ENCODE measurements at places on chromosomes 3 and 15.

- DNase-seq = no peak
Observed at GRCh38 chr15:25171856-25172687, 217.3 kb downstream of the SNRPN start.

- peak; percentile 78 for DNase-seq
Observed at GRCh38 chr15:63234451-63234870, 42.9 kb upstream of the APH1B start.

- no peak for DNase-seq
Observed at GRCh38 chr3:98657457-98657856, 64.0 kb upstream of the CPOX start.

- no peak for DNase-seq
Observed at GRCh38 chr3:61074783-61075182, 176.5 kb downstream of the FHIT start.

DNA sequence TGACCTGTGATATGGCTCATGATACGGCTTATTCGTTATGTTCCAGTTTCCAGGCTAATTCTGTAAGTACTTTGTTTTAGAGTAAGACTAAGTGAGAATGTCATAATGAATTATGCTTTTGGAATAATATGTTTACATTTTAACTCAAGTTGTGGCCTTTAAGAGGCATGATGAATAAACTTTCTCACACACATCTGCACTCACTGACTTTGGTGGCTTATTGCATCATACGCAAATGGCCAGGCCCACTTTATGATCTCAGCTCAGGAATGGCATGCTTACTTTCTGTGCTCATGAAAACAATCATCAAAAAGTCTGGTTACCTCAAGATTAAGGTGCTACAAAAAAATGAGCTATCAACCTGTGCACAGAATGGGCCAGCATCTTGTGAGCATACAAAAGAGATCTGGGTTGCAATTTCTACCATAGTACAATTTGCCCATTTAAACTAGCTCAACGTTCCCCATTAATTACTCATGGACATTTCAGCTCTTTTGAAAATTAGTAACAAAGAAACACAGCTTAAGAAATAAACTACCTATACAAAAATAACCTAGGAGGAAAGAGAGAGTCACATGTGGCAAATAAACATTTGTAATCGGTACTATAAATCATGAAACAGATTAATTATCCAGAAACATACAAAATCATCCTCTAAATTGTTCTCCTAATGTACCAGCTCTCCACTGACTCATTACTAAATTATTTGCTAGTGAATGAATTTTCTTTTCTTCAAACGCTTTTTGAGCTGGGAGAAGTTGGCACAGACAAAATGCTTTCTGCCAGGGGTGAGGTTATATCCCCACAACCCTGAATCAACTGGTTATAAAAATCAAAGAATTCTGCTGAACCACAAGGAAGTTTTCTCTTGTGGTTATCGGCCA lies 439.0 kb upstream of the ADAMTS9 start:
- no peak for DNase-seq

DNA sequence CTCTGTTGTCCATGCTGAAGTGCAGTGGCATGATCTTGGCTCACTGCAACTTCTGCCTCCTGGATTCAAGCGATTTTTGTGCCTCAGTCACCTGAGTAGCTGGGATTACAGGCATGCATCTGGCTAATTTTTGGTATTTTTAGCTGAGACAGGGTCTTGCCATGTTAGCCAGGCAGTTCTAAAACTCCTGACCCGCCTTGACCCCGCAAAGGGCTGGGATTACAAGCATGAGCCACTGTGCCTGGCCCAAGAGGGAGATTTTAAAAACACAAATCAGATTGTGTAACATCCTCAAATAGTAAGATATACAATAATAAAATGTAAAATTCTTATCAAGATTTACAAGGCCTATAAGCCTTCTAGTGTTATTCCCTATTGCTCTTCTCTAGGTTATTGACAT lies 62.5 kb upstream of the PHLDB2 start:
- DNase-seq = no peak

- peak; percentile 21 for DNase-seq
Observed at GRCh38 chr3:109336291-109336861, 970 bp downstream of the DPPA4 start.

DNA sequence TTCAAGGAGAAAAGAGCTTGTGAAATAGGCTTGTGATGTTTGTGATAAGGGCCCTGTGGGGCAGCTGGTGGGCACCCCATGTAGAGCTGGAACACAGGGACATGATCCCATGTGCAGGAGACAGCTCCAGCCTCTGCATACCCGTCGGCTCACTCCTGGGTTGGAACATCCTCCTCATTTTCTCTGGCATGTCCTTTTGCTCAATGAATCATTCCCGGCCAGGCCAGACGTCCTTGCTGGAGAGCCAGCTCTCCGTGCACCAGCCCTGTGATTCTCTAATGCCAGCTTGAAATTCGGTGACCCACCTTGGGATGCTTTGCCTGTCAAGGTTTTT lies 77.3 kb downstream of the SMAD3 start:
- DNase-seq = no peak

DNA sequence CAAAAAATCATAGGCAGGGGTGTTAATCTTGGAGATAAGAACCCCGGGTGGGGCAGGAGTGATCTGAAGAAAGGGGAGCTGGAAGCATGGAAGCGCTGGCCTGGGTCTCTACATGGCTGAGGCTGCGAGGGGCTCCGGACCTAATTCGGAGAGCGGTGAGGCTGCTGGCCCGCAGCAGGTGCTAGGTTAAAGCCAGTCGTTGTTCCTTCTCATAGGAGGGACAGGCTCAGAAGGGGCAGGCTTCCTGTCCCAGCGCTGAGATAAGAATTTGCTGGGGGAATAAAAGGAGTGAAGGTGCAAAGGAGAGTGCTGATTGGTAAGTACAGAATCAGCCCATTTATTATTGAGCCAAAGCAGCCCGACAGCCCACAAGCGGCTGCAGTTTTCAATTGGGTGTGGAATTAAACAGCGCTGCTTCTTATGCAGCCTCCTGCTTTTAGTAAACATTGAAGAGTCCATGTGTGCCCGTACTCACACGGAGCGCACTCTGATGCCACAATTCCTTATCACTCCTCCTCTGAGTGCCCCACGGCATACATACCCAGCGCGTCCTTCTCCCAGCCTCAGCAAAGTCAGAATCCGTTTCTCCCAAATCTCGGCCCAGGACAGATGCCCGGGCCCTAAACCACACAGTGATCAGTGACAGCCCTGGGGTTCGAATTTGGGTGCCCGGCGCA lies 17.1 kb downstream of the CHST13 start:
- no peak for DNase-seq

- DNase-seq = no peak
Observed at GRCh38 chr3:72660270-72661114, 187.8 kb downstream of the SHQ1 start.

GRCh38 chr3:189685860-189686259 lies 54.7 kb downstream of the TP63 start:
- no peak for DNase-seq

DNA sequence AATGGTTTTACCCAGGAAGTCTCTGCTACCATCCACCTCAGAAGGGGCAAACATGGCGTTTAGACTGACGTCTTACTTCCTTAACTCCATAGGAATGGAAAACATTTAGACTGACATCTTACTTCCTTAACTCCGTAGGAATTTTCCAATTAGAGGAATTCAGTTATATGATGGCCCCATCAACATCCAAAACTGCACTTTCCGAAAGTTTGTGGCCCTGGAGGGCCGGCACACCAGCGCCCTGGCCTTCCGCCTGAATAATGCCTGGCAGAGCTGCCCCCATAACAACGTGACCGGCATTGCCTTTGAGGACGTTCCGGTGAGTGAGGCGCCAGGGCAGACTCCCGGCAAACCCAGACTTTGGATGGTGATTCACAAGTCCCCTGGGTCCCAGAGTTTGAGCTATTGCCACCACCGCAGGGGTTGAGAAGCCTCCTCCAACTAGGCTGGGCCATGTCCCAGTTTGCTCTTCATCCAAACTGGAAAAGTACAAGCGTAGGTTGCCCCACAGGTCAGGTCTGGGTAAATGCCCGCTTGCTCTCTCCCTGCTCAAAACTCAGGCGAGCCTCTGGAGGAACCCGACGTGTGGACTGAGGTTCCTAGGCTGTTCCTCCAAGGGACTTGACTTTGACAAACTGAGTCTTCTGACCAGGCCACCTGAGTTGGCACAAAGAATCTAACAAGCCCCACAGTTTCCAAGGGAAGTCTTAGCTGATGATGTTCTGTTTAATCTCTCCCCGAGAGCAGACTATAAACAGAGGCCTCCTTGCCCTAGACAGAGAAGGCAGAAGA lies 57.7 kb downstream of the MESD start:
- DNase-seq = no peak

DNA sequence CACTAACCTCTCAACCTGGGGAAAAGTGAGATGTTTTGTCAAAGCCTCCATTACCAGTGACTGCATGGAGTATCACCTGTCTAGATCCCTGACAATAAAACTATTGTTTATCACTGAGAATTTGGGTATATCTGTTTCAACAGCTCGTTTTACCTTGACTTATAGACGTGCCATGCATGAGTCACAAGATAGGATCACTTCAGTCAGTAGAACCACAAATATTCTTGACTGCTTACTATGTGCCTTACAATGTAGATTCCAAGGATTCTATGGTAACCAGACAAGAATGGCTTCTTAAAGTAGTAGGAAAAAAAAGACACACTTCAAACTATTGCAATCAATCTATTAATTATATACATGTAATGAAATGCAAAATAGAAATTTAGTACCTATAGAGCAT lies 55.7 kb upstream of the GRM7 start:
- DNase-seq = no peak

DNA sequence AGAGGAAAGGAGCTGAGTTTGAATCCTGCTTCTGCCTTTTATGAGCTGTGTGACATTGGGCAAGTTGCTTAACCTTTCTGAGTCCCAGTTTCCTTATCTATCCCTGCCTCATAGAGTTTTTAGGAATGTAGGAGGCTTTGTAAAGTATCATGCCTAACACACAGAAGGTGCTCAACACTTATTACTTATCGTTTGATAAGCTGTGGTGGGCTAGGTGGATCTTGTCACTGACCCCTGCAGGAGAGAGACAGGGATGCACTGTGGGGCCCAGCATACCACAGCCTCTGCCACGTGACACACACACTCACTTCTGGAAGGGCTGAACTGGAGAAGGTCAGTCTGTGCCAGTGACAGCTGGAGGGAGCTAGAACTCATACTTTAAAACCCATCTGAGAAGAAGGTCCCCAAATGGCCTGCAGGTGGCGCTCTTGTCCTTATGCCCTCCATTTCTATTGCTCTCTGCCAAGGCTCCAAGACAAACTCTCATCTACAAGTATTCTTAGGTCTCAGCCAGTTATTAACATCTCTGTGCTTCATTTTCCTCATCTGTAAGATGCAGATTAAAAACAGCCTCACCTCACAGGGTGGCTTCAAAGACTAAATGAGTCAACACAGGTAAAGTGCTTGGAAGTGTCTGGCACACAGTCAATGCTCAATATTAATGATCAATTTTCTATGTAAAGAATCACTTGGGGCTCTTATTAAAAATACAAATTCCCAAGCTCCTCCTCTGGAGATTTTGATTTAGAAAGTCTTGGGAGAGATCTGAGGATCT lies 57.5 kb upstream of the HACD2 start:
- peak; percentile 83 for DNase-seq

DNA sequence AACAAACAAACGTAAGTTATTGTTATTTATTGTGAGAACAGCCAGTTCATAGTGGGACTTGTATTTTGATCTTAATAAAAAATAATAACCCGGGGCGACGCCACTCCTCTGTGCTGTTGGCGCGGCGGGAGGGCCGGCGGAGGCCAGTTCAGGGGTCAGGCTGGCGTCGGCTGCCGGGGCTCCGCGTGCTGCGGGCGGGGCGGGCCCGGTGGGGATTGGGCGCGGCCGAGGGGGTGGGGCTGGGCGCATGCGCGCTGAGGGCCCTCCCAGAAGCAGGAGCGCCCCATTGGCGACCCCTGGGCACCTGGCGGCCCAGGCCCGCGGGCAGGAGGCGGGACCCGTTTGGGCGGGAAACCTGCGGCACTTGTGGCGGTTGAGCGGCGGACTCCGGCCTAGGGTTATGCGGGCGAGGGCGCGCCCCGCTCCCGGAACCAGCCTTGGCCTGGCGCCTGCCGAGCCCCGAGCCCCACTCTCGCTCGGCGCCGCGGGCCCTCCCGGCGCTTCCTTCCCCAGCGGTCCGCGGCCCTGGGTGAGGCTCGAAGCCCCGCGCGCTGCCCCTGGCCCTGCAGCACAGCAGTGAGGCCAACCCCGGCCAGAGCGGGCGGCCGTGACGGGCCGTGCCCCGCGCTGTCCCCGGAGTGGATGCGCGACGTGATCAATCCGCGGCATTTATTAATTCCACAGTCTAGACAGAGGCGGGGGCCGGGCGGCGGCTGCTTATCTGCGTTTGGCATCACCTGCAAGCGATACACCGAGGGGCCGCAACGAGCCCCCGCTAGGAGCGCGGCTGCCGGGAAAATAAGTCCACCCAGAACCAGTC lies 6.0 kb downstream of the ISL2 start:
- no peak for DNase-seq

DNA sequence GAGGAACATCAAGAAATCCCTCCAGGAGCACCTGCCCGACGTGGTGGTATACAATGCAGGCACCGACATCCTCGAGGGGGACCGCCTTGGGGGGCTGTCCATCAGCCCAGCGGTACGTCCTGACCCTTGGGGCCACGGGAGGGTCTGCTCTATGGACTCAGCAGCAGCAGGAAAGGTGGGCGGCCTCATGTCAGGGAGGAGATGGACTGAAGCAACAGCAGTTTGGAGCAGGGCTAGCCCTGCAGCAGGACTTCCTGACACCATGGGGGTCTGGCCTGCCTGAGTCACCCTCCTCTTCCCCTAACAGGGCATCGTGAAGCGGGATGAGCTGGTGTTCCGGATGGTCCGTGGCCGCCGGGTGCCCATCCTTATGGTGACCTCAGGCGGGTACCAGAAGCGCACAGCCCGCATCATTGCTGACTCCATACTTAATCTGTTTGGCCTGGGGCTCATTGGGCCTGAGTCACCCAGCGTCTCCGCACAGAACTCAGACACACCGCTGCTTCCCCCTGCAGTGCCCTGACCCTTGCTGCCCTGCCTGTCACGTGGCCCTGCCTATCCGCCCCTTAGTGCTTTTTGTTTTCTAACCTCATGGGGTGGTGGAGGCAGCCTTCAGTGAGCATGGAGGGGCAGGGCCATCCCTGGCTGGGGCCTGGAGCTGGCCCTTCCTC lies 24.2 kb downstream of the HDAC11 start:
- DNase-seq = no peak

DNA sequence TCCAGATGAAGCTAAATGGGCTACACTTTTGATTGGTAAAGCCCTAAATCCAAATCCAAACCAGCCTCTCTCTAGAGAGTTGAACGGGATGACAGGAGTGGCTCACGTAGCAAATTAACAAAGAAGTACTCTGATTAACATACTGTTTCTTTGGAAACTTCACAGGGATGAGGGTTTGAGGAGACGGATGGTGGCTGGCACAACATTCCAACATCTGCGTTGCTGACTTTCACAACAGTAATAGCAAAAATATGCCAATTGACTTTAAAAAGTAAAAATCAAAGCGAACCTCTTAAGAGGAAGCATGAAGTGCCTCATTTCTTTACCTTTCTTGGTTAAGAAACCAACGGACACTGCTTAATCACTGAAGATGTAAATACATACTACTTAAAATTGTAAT lies 181.4 kb downstream of the TBL1XR1 start:
- no peak for DNase-seq

GRCh38 chr3:11543948-11544387 lies 99.7 kb downstream of the VGLL4 start:
- DNase-seq = no peak

Data from right lung (tissue), 10 donors.